ENCODE measurements at places on chromosomes 2 and 18. TPM values are rescaled to one million over a fixed set of nuclear protein-coding genes. Genes with fewer than 3 reads are reported as not detected.

- DNase-seq, result no peak
These were observed 58.8 kb downstream of the PARD3B start for GRCh38 chr2:204604061-204604460.

DNA sequence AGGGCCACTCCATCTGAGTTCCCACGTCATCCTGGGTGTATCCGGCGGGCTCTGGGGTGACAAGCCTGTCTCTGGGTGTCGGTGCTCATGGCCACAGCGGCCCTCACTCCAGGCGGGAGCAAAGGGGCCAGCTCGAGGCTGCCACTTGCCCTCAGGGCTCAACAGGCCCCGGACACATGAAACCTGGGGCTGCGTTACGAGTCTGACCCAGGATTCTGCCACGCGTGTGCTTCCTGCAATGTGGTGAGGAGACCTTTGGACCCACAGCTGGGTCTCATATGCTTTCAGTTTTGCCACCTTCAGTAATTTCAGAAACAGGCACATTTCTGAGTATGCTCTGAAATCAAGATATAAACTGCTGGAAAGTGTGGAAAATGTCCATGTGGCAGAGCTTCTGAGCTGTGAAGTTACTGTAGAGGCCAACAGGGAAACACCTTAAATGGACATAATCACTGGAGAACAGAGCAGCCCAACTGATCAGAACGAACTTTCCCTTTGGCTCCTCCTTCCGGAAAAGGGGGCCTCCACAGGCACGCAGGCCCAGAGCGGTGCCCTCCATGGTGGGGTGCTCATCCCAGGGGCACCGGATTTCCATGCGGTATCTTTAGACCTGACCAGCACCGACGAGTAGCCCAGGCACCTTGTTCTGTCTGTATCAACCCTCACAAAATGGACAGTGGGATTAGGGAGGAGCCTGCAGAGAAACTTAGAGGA, 14.1 kb downstream of the PER2 start:
- no peak for DNase-seq

DNA sequence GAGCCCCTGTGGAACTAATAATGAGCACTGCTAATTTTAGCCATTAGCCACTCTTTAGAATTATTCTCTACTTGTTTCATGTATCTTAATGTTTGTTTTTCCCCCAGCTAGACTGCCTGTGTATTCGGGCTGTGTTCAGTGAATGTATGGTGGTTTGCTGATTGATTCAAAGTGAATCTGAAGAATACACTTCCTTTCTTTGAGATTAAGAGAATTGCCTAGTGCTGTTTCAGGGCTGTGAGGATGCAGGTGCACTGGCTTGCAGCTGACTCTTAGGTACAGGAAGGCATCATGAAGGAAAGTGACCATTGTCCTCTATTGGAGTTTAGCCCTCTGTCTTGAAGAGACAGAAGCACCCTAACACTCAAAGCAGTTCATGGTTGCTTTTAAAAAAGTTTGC, 138.7 kb downstream of the CERS6 start:
- no peak for DNase-seq

UGT1A8 gene
- total RNA-seq, result not detected

MEP1B gene
- total RNA-seq, result not detected

DNA sequence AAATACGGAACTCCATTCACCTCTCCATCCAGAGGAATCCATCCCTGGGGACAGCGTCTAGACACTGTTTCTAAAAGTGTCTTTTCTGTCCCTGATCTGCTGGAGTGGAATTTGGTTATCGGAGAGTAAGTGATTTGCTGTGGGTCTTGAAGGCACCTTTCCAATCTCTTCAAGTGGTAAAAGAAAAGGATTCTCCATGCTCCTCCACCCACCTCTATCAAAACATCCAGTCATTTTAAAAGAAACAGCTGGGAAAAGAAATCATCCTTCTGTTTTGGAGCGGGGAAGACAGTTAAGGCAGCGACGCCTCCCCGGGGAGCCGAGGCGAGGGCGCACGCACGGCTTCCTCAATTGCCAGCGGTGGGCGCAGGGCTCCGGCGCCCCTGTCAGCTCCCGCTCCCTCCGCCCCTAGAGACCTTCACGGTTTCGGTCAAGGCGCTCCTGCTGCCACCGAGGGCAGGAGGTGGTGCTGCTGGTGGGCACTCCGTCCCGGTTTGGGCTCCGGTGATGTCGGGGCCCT, 547 bp downstream of the SLC35F5 start:
- no peak for DNase-seq

DNA sequence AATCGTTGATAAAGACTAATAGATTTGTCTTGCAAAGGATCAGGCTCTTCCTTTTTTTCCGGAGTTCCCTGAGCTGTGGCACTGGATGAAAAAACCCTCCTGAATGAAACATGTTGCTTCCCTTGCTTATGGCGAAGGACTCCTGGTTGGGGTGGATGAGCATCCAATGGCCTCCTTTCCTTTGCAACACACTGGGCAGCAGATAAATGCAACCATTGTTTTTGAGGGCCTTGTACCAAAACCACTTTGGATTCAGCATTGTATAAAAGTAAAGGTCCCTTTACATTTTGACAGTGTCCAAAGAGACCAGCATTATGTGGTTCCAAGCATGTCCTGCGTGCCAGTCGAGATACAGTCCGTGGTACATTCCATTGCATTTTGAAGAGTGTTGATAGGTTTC, 44.7 kb downstream of the FAM210A start:
- DNase-seq, result no peak

All from endodermal cell (in vitro differentiated cells).